ENCODE measurements at places on chromosomes 2 and 18.

DNA sequence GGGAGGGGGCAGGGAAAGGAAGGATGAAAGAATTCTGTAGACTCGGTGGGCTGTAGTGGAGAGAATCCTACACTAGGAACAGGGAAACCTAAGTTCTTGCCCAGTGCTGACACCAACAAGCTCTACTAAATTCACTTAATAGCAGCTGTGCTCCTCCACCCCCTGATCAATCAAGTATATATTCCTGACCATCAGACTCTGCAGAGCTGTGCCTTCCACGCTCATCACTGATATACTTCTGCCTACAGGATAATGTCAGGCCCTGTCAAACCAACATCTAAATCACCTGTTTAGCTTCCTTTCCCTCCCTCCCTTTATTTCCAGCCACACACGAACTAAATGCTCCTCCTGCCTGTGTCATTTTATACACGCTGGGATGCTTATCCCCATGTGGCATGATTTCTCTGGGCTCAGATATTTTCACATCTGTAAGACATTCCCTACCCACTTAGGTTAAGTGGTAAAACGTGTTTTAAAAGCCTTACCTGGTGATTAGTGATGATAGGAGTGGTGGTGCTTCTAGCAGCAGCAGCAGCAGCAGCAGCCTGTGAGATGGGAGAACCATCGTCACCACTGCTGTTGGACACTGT is 301.9 kb downstream of the LRRTM1 start:
- no peak for DNase-seq

- no peak for DNase-seq
These were observed 292.2 kb upstream of the MC4R start for GRCh38 chr18:60664736-60665135.

DNA sequence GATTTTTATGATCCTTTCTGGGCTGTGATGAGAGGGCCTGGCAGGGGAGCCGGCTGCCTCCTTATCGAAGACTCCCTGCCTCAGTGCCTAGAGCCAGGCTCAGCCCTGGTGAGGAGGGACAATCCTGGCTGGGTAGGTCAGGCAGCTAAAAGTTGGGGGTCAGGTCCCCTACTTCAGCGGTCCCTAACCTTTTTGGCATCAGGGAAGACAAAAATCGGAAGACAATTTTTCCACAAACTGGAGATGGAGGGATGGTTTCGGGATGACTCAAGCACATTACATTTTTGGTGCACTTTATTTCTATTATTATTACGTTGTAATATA is 53.1 kb downstream of the HS1BP3 start:
- no peak for DNase-seq

- DNase-seq = no peak
These were observed 66.9 kb downstream of the STK39 start for GRCh38 chr2:168180483-168180882.

DNA sequence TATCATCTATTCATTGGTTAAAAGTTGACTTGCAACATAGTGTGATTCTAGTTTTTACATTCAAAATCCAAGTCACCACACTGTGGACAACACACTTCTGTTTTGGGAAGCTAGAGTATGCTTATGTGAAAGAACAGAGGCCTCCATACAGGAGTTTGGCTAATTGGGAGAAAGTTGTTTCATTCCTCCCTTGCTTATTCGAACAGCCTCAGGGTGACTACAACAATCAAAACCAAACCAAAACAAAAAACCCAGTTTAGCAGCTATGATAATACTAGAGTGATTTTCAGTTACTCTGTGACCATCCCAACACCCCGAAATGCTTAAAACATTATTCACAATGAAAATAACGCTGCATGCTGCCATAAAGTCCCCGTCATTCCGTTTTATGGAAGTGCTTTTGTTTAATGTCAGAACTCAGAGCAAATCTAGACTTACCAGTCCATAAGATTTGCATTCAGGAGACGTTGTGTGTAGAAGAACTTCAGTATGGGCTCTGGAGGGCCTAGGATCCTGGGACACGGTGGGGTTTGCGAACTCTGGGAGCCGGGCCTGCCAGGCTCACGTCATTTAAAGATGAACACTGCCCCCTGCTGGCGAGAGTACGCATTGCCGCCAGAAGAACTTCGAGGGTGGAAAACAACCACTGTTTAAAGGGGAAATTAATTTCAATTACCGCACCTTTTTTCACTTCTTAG is 111.4 kb downstream of the FTCDNL1 start:
- DNase-seq = peak; percentile 27
